ENCODE measurements at places on chromosomes 11 and 22.

DNA sequence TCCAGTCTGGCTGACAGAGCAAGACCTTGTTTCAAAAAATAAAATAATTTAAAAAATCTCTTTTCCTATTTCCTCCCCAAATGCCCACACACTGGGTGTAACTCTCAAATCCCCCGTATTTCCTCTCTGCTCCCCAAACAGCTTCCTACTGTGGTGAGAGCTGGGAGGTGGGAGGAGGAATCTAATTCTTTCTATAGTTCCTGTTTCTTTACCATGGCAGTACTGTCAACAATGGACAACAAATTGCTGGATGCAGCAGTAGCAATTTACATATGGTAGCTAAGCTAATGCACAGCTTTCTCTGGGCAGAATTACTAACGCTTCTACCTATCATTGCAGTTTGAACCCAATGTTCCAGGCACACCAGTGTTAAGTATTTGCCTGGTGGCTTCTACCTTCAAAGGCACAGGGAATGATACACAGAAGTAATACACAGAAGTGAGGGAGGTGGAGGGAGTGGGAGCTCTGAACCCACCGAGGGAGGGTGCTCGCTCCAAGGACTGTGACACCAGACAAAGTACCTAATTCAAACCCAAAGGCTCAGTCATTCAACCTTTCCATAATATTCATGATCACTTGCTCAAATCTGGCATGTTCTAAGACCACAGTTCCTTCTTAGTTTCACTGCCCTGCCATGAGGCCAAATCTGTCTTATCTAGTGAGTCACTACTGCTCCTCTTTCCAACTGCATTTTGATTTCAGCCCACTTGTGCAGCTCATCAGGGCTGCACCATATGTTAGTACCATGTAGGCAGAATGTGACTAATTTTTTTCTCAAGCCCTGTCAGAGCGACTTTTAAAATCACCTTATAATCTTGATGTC lies 37.9 kb downstream of the CELF1 start:
- peak; percentile 37 for DNase-seq

DNA sequence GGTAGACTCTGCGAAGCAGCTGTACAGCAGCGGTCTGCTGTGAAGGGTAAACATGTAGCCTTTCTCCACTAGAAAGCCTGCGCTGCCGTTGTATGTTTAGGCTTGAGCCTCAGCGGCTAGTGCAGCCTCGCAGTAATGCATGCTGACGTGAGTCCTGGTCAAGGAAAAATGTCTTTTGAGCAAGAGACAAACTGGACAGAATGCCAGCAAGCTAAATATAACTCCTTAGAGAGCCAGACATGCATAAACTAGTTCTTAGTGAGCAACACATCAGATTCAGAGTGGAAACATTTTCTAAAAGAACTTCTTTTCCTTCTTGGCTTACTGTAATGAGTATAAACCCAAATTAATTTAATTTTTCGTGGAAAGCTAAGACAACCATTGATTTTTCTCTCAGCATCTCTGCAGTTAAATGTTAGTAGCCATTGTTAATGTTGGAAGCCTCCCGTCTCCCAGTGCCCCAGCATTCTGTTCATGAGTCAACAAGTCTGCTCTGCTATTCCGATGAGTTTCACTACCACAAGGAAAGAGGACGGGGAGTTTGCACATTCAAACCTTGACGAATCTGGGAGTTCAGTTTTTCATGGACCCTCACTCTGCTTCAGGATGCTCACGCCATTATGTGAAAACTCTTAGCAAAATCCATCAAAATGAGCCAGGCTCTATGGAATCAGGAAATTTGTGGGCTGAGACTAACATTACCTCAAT lies 51.4 kb downstream of the JAM3 start:
- DNase-seq, result no peak

- DNase-seq, result no peak
Observed at GRCh38 chr11:130188047-130188446, 28.5 kb downstream of the ST14 start.

GRCh38 chr11:35304386-35304775 lies 115.0 kb downstream of the SLC1A2 start:
- DNase-seq, result no peak

- DNase-seq, result peak; percentile 85
Observed at GRCh38 chr11:36594316-36594989, at the start of gene IFTAP. IFTAP (plus strand) TSS chr11:36594502; CDS start chr11:36610104, 15,602 bp downstream.

GRCh38 chr22:40289991-40290459 lies 56.3 kb upstream of the ADSL start:
- DNase-seq, result no peak

DNA sequence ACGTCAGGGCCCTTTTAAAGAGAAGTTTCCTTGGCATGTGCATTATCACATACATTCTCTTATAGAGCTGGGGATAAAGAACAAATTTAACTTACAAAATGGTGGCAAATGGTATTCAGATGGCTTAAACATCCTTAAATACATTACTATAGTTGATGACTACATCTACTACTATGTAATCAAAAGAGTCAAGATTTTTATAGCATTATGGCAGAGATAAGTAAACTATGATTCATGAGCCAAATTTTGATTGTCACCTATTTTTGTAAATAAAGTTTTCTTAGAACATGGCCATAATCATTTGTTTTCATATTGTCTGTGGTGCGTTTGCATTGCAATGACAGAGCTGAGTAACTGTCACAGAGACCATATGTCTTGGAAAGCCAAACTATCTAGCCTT lies 1188.6 kb upstream of the TENM4 start:
- no peak for DNase-seq

DNA sequence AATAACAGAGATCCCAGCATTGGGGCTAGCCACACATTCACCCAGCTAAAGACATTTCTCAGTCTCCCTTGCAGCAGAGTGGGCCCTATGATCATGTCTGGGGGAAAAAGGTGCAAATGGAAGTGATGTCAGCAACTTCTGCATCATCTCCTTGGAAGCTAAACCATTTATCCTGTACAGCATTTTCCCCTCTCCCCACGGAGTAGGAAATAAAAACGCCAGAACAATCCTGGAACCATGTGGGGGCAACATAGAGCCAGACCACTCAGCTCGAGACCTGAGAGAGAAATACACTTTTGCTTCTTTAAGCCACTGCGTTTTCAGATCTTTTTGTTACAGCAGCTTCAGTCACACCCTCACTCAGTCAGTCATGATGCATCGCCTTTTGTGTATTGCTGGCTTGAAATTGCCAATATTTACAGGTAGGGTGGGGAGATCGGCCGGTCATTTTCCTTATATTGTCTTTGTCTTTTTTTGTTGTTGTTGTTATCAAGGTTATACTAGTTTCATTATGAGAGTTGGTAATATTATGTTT lies 9.1 kb upstream of the RAC2 start:
- no peak for DNase-seq

GRCh38 chr11:70661761-70662501 lies 263.6 kb downstream of the CTTN start:
- DNase-seq, result peak; percentile 53

- DNase-seq, result no peak
Observed at GRCh38 chr11:13376838-13377237, 86.2 kb downstream of the BTBD10 start.

- DNase-seq, result no peak
Observed at GRCh38 chr11:88013508-88014065, 161.7 kb downstream of the RAB38 start.

DNA sequence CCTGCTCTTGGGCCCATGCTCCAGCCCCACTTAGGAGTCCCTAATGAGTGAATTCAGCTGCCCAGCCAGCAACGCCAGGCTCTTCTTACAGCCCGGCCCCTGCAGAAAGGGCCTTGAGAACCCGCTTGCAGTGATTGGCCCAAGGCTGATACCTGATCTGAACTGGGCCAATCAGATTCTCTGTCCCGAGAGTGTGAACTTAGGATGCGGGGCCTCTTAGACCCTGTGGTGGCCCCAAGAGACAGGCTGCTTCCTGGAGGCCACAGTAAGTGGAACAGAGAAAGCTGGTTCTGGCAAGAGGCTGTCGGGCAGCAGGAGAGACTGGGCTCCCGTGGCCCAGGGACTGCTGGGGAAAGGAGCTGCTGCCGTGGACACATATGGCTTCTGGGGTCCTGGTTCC lies 11.5 kb downstream of the VSTM5 start:
- no peak for DNase-seq

- no peak for DNase-seq
Observed at GRCh38 chr11:69878927-69879728, 59.9 kb upstream of the FGF3 start.

GRCh38 chr11:31687861-31688260 lies 123.3 kb downstream of the PAX6 start:
- no peak for DNase-seq

GRCh38 chr11:67491276-67492068 lies 8.6 kb downstream of the AIP start:
- DNase-seq, result no peak

- DNase-seq, result peak; percentile 79
Observed at GRCh38 chr11:72831521-72832300, 17.5 kb downstream of the ATG16L2 start.

GRCh38 chr11:12430351-12430750 lies 53.0 kb downstream of the PARVA start:
- DNase-seq, result no peak

GRCh38 chr11:47005441-47005840 lies 68.9 kb downstream of the CSTPP1 start:
- no peak for DNase-seq

- DNase-seq, result no peak
Observed at GRCh38 chr22:35126993-35127392, 61.0 kb downstream of the ISX start.

All from HTR-8/SVneo (cell line).